ENCODE measurements at places on chromosomes 1 and 21. TPM values are rescaled to one million over a fixed set of nuclear protein-coding genes. Genes with fewer than 3 reads are reported as not detected.

NTMT2 gene
- not detected for total RNA-seq

OR2T35 gene
- total RNA-seq: not detected

CEP104 gene
- total RNA-seq: 22.8 TPM

HPCAL4 gene
- total RNA-seq: not detected

BLACAT1 gene
- 0.10 TPM for total RNA-seq

- DNase-seq: no peak
These were observed 58.0 kb downstream of the NGF start for GRCh38 chr1:115280064-115280463.

GRCh38 chr21:43362321-43362791 lies 64.6 kb downstream of the SIK1 start:
- DNase-seq: no peak

DNA sequence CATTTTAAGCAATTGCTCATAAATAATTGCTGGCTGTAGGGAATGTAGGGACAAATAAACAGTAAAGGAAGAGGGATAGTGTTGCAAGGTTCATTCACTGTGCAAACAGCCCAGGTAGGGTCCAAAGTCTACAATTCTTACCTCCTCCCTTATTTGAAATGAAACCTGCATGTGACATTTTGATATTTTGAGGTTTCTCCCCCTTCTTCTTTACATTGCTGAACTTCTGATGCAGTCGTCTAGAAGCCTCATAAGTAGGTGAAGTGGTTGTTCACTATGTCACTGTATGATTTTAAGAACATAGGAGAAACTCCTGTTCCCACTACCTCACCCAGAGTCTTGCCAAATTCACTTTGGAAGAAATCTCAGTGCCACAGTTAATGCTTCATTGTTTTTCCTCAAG lies 16.1 kb downstream of the F5 start:
- DNase-seq: no peak

DNA sequence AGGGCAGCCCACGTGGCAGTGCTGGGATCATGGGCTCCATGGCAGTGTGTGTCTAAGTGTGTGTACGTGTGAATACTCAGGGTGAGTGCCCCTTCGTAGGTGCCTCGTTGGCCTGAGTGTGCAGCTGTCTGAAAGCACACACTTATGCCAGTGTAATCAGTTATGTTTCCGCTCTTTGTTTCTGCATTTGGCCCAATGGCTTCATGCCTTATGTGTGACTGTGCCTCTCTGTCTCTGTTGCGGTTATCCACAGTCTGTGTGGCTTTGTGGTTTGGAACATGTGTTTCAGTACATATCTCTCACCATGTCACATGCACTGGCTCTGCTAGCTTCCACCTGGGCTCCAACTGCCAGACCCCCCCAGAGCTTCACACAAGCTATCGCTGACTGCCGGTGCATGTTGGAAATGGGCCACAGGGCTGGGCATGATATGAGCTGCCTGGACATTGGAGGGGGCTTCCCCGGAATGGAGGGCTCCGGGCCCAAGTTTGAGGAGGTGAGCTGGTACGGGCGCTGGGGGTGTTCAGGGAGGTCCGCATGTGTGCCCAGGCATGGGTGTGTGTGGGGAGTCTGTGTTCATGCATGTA lies 70.3 kb upstream of the TINAGL1 start:
- peak; percentile 71 for DNase-seq

DNA sequence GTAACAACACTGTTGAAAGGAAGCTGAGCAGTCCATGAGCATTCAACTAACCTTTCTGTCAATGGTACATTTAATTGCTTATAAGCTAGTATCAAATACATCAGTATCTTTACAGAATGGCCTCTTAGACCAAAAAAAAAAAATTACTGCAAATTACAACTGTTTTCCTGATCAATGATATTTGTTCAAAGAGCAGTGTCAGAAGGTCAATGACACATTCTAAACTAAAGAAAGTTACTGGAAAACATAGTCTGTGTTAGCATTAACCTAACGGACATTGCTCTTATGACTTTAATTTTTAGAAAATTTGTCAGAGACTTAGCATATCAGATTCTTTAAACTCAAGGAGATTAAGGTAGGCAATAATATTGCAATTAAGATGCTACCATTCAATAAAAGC lies 162.5 kb downstream of the KCNT2 start:
- DNase-seq: no peak

DNA sequence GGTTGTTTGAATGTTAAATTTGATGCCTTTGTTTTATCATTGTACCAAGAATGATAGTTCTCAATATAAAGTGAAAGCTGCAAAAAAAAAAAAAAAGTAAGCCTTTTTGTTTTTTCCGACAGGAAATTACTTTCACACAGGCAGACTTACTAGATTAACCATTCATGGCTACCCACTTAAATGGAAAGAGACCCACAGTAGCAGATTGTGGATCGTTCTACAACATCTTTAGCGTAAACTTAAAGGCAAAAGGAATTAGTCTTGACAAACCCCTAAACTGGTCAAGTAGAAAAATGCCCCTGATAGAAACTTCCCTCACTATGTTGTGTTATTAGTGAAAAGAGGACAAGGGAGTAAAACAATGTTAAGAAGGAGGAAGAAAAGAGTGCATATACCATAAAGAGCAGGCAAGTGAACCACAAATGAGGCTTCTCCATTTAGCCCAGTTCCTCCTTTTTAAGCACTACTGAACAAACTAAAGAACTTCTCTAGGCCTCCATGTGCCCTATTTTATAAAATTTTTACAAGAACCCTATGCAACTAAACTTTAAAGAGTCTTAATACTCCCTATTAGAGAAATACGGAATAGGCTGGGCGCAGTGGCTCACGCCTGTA lies 1560.3 kb downstream of the MRPL39 start:
- no peak for DNase-seq

DNA sequence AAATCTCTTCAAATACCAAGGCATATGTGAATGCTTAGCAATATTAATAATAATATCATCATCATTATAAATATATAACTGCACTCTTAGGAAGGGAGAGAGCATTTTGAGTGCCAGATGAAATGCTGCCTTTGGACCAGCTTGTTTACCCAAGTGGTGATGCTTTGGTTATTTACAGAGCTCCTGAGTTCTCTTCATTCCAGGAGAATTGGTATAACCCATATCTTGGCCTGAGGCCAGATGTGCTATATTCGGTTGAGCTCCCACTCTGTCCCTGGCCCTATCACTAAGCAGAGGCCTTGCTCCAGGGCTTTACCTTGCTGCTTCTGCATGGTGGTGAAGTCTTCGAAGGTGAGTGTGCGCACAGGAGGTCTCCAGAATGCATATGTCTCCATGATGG lies 89.4 kb downstream of the TBX15 start:
- no peak for DNase-seq

- DNase-seq: no peak
These were observed 43.4 kb upstream of the MPZL1 start for GRCh38 chr1:167678422-167678821.

DNA sequence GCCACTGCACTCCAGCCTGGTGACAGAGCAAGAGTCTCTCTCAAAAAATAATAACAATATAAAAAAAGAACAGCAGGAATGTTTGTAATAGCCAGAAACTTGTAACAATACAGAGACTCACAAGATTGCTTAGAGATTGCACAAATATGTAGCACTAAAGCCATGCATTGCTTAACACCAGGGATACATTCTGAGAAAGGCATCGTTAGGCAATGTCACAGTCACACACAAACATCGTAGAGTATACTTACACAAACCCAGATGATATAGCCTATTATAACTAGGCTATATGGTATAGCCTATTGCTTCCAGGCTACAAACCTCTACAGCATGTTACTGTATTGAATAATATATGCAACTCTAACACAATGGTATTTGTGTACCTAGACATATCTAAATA lies 45.3 kb downstream of the GPATCH2 start:
- no peak for DNase-seq

DNA sequence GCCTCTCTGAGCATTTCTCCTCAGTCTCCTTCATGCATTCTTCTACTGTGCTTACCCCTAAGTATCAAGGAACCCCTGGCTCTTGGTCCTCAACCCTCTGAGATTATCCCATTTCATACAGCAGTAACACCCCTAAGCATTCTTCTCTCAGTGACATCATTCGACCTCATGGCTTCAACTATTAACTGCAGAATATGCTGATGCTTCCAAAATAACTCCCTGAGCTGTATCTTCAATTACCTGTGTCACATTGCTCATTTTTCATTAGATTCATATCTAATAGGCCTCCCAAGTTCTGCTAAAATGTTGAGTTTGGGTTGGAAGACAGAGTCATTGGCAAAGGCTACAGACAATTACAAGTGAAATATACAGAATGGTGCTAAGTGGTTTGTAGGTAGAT lies 7.5 kb downstream of the CAPN8 start:
- no peak for DNase-seq
